ENCODE measurements at places on chromosomes 3 and 15.

- no peak overlapping the region for H3K27ac ChIP-seq
- H3K4me3 ChIP-seq = no peak overlapping the region
- H3K4me1 ChIP-seq = no peaks in the 10 kb centered on the region
Measured at GRCh38 chr15:29348336-29348914, 78.8 kb upstream of the NSMCE3 start.

- no peak overlapping the region for H3K27ac ChIP-seq
- no peaks in the 10 kb centered on the region for H3K36me3 ChIP-seq
- H3K27me3 ChIP-seq = no peaks in the 10 kb centered on the region
- H3K4me1 ChIP-seq = 0 out of 2 replicates have a peak, but pooled peaks cover 5% of the 10 kb centered on the region
Measured at GRCh38 chr3:195458316-195458717, 15.5 kb upstream of the ACAP2 start.

GRCh38 chr3:150583028-150583427 is 20.1 kb upstream of the SELENOT start:
- no peaks in the 10 kb centered on the region for H3K4me1 ChIP-seq
- no peak overlapping the region for H3K27ac ChIP-seq
- no peaks in the 10 kb centered on the region for H3K27me3 ChIP-seq
- no peak overlapping the region for H3K4me3 ChIP-seq

- H3K27me3 ChIP-seq = no peaks in the 10 kb centered on the region
- no peaks in the 10 kb centered on the region for H3K36me3 ChIP-seq
- no peak overlapping the region for H3K27ac ChIP-seq
Measured at GRCh38 chr3:179476215-179476614, 24.9 kb upstream of the GNB4 start.

GRCh38 chr3:1072041-1072440 is 20.8 kb upstream of the CNTN6 start:
- no peak for DNase-seq
- no peak overlapping the region for H3K4me3 ChIP-seq
- H3K36me3 ChIP-seq = no peaks in the 10 kb centered on the region
- no peak overlapping the region for H3K27ac ChIP-seq
- H3K4me1 ChIP-seq = no peaks in the 10 kb centered on the region
- H3K27me3 ChIP-seq = no peaks in the 10 kb centered on the region

DNA sequence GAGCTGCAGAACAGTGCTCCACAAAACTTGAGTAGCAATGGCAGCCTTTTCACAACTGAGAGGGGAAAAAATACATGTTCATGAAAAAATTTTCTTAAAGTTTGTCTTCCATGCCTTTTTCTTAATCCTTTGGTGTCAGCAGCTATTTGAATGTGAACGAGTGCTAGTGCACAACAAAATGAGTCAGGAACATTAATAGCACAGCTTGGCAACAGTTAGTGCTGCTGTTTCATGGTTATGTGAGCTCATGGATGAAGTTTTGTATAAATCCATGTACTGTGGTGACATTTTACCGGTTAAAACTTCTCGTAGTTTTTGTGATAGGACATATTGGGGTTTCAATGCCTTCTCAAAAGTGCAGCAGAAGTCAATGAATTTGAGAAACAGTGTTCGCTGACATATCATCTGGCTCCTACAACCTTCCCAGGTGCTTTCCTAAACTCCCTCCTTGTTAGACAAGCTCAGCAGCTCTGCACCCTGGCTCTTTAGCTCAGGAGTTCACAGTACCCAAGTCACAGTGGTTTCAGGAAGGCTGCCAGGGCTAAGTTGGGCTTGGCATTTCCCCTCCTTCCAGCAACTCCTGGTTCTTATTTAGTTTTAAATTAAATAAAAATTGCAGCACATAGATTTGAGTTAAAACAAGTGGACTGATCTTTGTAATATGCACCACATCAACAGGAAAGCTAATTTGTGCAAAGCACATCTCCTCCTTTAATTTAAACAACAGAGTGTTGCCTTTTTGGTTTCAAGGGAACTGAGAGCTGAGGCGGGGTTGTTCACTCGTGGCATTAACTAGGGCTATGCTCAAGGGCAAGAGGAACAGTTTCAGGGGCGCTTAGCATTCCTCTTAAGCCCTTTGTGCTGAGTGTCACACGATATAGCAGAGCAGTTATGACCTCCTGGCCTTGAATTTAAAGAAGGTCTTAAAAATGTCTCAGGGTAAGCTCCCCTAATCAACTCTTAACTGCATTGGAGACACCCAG is 362.8 kb downstream of the CHST2 start:
- no peak overlapping the region for H3K4me3 ChIP-seq
- H3K27ac ChIP-seq = no peak overlapping the region
- no peaks in the 10 kb centered on the region for H3K27me3 ChIP-seq
- no peaks in the 10 kb centered on the region for H3K4me1 ChIP-seq
- no peak for DNase-seq
- H3K36me3 ChIP-seq = no peaks in the 10 kb centered on the region

DNA sequence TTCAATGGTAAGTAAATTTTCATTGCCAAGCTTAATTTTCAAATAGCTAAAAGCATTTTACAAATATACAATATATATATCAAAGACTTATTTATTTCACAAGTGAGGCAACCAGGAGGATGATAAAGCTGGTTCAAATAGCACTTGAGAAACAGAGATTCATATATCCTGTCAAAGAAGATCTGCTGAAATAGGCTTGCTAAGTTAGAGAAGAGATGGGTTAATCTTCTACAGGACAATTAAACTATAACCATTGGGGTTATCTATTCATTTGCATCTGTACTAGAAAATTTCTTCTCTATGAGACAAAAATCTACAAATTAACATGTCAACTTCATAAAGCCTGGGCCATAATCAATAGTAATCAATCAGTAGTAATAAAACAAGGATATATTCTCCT is 637.7 kb upstream of the UBE2E2 start:
- H3K4me3 ChIP-seq = no peak overlapping the region
- peaks cover 21% of the 10 kb centered on the region for H3K4me1 ChIP-seq
- H3K27me3 ChIP-seq = no peaks in the 10 kb centered on the region
- DNase-seq = no peak

DNA sequence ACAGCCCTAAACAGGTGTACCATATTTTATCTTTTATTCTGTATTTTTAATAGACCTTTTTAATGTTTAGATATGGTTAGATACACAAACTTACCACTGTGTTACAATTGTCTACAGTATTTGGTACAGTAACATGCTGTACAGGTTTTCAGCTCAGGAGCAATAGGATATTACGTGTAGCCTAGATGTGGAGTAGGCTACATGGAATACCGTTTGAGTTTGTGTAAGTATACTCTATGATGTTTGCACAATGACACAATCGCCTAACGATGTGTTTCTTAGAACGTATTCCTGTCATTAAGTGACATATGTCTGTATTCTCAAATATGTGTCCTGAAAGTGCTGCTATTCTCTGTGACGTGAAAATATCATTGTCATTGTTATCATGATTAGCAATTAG is 62.6 kb downstream of the MFSD1 start:
- peaks cover 4% of the 10 kb centered on the region for H3K4me1 ChIP-seq
- H3K27ac ChIP-seq = no peak overlapping the region
- H3K36me3 ChIP-seq = no peaks in the 10 kb centered on the region
- H3K4me3 ChIP-seq = no peak overlapping the region
- no peaks in the 10 kb centered on the region for H3K27me3 ChIP-seq
- peak; percentile 71 for DNase-seq

DNA sequence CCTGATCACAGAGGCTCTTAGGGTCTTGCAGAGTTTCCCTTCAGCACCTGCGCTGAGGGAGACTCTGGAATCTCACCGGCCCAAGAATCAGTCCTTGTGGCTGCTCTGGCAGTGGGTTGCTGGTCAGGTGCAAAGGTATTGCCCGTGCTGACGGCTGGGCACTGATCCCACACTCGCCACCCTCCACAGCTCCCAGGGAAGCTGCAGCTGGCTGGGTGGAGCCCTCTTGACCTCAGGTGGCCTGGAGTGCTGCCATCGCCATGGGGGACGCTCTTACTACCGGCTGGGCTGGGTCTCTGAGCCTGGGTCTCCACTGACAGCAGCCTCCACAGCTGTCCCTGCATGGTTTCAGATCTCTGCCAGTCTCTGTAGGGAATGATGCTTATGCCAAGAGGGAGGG is 52.6 kb upstream of the EPHB3 start:
- H3K4me3 ChIP-seq = no peak overlapping the region
- H3K4me1 ChIP-seq = 0 out of 2 replicates have a peak, but pooled peaks cover 3% of the 10 kb centered on the region
- no peaks in the 10 kb centered on the region for H3K36me3 ChIP-seq

- no peaks in the 10 kb centered on the region for H3K36me3 ChIP-seq
- H3K4me1 ChIP-seq = no peaks in the 10 kb centered on the region
- H3K27ac ChIP-seq = no peak overlapping the region
- H3K27me3 ChIP-seq = no peaks in the 10 kb centered on the region
- DNase-seq = no peak
Measured at GRCh38 chr3:167783781-167784180, 48.3 kb downstream of the SERPINI1 start.

DNA sequence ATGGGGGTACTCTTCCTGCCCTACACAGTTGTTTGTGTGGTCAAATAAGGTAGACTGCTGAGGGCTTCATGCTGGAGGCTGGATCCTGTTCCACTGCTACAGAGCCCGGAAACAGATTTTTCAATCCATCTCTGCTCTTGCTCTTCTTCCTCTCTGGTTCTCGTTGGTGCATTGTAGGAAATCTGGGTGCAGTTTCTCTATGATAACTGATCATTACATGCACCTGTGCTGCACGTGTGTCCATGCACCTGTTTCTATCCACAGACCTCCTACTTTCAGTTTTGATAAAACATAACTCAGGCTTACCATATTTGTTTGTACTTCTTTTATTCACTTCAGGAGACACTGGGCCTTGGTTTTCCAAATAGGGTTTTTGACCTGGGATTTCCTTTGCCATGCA is 21.3 kb downstream of the MINAR1 start:
- H3K4me1 ChIP-seq = no peaks in the 10 kb centered on the region
- no peak overlapping the region for H3K27ac ChIP-seq
- no peaks in the 10 kb centered on the region for H3K36me3 ChIP-seq
- no peak overlapping the region for H3K4me3 ChIP-seq
- peaks cover 16% of the 10 kb centered on the region for H3K27me3 ChIP-seq
- no peak for DNase-seq

- no peaks in the 10 kb centered on the region for H3K36me3 ChIP-seq
- H3K27me3 ChIP-seq = no peaks in the 10 kb centered on the region
- peak overlapping the region; percentile 71 for H3K4me3 ChIP-seq
- no peak for DNase-seq
- peaks cover 22% of the 10 kb centered on the region for H3K4me1 ChIP-seq
Measured at GRCh38 chr3:63910891-63911290, 1.3 kb downstream of the SCAANT1 start.

GRCh38 chr3:18790384-18790783 is 357.9 kb upstream of the KCNH8 start:
- no peaks in the 10 kb centered on the region for H3K4me1 ChIP-seq
- H3K4me3 ChIP-seq = no peak overlapping the region
- no peaks in the 10 kb centered on the region for H3K36me3 ChIP-seq

- no peak within 1 kb of the TSS for H3K27ac ChIP-seq
- H3K4me3 ChIP-seq = no peak within 1 kb of the TSS
- DNase-seq = no peak
- no peaks in the 10 kb centered on the region for H3K36me3 ChIP-seq
- H3K27me3 ChIP-seq = no peaks in the 10 kb centered on the region
Measured at GRCh38 chr3:151384741-151385174, at the start of gene P2RY12. Gene P2RY12, minus strand, starts transcription at chr3:151384753. Its CDS starts 45,908 bp downstream, at chr3:151338845.

GRCh38 chr15:74541494-74542165 is 610 bp downstream of the ARID3B start:
- peaks cover 8% of the 10 kb centered on the region for H3K36me3 ChIP-seq
- H3K27me3 ChIP-seq = no peaks in the 10 kb centered on the region
- peak overlapping the region; percentile 98 for H3K4me3 ChIP-seq
- DNase-seq = peak; percentile 80

GRCh38 chr15:51600114-51600513 is 22.5 kb downstream of the DMXL2 start:
- no peaks in the 10 kb centered on the region for H3K27me3 ChIP-seq
- no peaks in the 10 kb centered on the region for H3K36me3 ChIP-seq
- no peak overlapping the region for H3K27ac ChIP-seq
- H3K4me3 ChIP-seq = no peak overlapping the region
